ENCODE measurements at places on chromosomes 1 and 21.
A peak's percentile ranks its signal among the peaks of the same experiment; 100 is the strongest.

DNA sequence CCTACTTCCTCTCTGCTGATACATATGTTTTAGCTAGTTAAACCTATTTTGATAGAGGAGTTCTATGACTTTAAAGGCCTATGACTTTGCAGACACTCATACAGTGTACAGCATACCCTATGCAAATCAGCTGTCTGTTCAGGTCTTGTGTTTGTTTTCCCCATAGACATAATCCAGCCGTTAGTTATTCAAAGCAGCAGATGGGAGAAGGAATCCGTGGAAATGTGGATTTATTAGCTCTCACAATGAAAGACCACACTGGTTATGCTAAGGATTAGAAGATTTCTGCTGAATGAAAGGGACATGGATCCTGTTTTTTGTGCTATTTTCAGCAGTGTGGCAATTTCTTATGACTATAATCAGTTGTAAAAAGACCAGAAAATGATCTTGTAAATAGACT is 59.8 kb downstream of the MAST2 start:
- DNase-seq = no peak

- no peak for DNase-seq
Measured at GRCh38 chr1:18954270-18955071, 2.0 kb downstream of the IFFO2 start.

DNA sequence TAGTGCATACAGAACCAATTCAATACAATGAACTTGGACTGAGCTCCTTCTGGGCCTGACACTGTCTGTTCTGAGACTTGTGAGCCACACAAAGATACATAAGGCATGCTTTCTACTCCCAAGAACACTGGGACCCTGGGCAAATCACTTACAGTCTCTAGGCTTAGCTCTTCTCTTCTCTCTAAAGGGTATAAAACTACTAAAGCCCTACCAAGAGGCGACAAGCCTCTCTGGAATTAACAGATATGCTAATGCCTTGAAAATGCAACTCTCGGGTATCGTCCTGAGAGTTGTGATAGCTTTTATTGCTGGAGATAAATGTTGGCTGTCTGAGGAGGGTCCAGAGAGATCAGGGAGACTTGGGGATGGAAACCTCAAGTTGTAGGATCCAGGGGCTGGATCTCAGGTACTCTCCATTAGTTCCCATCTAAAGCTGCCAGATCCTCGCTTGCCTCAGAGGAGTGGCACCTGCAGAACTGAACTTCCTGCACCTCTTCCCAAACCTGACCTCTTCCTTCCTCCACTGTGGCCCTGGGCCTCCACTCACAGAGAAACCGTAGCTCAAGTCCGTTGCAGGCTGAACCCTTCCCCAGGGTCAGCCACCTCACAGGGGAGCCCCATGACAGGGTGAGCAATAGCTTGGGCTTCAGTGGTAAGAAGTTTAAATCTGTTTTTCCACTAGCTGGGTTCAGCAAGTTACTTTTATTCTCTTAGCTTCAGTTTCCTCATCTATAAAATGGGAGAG is 11.5 kb upstream of the CFAP45 start:
- no peak for DNase-seq

GRCh38 chr1:15431571-15431948 is 6.7 kb upstream of the CTRC start:
- no peak for DNase-seq

DNA sequence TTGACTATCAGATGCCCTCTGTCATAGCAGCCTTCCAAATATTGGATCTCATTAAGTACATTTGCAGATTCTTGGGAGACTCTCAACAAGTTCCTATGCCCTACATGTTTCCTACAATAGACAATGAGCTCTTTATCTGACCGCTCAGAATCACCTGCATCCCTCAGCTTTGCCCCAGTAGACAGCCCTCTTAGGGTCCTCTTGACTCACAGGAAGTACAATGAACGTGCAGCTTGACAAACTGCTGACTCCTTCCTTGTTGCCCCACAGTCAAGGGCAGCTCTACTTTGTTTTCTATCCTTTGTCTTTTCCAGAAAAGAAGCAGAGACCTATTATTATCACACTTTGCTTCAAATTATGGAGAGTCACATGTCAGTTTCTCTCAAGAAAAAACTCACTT is 27.6 kb downstream of the SLC44A5 start:
- no peak for DNase-seq

DNA sequence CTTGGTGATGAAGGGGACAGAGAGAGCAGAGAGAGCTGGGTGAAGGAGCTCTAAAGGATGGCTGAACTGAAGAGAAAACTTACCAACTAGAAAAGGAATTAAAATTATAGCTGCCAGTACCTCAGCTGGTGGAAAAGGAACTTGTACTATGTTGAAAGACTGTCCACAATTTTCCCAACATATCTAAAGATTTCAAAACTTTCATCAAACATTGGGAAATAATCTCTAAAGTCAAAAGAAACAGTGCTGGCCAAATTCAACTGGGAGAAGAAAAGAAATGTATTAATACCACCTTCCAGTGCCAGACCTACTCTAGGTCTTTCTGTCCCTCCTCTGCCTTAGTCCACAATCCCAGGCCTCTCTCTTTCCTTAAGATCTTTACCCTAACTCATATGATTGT is 6.1 kb downstream of the SMG5 start:
- no peak for DNase-seq

DNA sequence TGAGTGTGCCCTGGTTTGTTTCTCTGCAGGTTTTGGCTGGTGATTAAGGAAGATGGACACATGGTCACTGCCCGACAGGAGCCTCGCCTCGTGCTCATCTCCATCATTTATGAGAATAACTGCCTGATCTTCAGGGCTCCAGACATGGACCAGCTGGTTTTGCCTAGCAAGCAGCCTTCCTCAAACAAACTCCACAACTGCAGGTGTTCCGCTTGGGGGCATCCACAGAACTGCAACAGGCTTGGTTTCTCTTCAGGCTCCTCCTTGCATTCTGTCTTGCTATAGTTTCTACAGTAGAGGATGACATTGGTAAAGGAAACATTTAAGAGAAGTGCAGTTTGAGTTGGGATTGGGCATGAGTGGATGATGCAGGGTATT is 6.8 kb downstream of the MTARC2 start:
- DNase-seq = no peak

DNA sequence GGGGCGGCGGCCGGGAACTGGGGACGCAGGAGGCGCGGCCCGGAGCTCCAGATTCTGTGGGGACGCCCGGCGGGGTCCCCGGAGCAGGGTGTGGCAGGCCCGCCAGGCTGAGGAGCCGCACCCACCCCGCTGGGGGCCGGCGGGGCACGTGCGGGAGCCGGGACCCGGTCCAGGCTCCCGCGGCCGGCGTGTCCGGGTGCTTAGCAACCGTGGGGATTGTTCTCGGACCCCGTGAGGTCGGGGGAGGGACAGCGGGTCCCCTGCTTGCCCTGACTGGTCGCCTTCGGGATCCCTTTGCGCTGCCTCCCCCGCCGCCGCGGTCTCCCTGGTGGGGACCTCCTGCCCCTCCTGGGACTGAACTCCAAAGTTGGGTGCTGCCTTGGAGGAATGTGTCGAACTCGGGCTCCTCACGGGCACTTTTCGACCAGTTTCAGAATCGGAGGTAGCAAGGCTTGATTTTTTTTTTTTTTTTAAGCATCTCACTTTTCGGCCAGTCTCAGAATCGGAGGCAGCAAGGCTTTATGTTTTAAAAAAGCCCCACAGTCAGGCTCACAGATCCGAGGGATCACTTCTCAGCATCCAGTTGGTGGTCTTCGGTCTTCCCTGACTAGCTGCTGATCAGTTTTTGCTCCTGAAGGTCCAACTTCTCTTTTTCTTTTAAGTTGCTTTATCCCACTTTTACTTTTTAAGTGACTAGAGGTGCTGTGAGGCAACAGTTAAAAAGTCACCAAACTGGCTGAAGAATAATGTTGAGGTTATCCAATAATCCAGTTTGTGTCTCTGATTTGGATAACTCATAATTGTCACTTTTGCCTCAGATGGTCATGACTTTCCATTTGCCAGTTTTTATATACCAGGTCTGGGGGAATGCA is 648 bp downstream of the FAM76A start:
- DNase-seq = peak; percentile 29

DNA sequence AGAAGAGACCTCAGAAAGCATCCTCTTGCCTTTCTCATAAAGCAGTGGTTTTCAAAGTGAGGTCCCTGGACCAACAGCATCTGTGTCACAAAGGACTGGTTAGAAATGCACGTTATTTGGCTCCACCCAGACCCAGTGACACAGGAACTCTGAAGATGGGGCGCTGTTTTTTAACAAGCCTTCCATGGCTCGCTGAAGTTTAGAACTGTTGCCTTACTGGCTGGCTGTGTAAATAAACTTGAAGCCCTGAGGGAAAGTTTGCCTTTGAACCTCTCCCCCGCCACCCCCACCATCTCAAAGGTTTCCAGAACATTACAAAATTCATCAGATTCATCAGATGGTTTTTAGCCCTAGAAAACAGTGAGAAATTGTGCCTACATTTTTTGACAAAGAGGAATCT is 21.8 kb upstream of the IKBKE start:
- DNase-seq = no peak

- no peak for DNase-seq
Measured at GRCh38 chr1:38777464-38777957, 82.1 kb downstream of the RRAGC start.

DNA sequence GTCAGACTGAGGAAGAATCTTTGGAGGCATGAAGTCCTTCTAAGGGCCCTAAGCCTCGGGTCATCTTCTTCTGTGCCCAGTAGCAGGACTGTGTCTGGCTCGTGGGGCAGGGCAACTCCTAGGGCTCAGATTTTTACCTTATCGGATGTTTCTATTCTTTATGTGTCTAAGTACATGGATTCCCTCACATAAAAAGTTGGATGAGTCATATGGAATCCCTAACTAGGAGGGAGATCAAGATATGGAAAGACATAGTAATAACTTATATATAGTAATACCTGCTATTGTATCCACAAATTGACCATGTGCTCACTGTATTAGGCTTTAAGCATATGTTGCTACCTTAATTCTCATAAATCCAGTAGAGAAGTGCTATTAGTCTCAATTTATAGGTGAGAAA is 364.5 kb upstream of the CAMK1G start:
- no peak for DNase-seq

DNA sequence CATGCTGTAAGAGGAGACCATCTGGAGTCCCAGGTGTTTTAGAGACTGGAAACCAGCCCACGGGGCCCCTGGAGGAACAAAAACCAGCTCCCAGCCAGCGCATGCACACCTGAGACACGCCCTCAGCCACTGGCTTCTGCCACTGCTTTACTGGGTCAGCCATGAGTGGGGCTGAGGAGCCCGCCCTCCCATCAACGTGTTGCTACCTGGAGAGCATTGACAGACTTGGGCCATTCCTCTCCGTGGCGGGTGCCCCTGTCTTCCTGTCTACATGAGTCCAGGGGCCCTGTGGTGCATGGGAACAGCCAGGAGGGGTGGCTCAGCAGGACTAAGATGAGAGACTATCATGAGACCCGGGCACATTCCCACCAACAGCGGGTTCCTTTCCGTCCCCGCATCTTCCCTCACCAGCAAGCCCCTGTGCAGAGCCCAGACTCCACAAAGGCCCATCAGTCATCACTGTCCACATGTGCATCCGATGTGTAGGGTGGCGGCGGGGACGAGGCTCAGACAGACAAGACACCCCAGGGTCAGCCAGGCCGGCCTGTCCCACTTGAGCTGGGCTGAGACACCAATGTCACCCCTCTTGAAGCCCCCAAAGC is 45.4 kb upstream of the POFUT2 start:
- DNase-seq = no peak

GRCh38 chr1:56303805-56304204 is 275.6 kb downstream of the PLPP3 start:
- no peak for DNase-seq

GRCh38 chr1:17594690-17595601 is 55.4 kb downstream of the ARHGEF10L start:
- no peak for DNase-seq

GRCh38 chr1:73947009-73947408 is 251.0 kb downstream of the LRRIQ3 start:
- no peak for DNase-seq

DNA sequence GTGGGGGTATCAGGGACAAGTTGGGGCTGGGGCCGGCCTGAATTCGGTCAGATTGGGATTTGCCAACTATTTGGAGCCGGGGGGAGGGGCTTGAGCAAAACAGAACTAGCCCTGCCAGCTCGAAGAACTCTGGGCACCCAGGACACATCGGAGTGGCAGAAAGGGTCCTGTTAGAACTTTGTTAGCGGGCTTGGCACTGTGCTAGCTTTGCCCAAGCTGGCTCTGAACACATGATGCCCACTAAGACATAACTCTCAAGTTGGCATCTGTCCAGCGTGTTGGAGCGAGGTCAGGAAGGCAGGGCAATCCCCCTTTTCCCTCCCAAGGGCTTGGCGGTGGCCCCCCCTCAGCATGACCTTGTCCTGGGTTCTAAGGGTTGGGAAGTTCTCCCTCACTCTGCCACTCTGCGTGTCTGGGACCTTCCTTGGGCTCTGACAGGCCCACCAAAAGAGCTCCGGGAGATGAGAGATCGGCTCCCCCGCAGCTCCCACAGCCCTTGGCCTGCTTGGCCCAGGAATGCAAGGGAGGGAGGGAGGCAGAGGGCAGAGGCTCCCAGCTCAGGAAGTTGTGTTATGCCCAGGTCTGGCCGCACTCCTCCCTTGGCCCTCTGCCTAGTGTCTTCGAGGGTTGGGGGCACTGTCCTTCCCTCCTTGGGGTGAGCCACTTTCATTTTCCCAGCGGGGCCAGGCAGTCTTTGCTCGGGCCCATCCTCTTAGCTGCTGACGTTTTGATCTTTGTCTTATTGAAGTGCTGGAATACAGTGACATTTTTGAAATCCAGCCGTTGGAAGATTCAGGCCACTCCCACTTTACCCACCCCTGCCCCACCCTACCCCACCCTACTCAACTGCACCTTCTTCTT is 1.2 kb downstream of the LMNA start:
- peak; percentile 62 for DNase-seq

DNA sequence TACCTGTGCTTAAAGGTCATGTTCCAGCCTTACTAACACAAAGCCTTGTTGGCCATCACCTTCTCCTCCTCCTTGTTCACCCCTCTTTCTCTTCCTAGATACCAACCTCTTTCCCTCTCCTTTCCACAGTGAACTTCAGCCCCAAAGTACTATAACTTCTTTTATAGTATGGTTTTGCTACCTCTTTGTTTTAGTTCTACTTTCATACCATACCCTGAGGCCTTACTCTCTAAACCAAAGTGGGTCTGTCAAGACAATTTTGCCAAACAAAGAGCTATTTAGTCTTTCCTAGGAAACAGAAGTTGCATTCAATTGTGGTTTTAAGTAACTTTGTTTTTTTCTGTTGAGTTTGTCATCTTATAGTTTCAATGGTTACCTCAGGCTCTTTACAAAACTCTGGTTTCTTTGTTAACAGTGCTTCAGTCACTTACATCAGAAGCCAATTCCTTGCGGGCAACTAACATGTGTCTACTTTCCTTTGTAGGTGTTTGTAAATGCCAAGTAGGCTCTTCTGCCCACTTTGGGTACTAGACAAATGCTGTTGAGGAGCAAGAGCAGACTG is 623.9 kb upstream of the PKN2 start:
- no peak for DNase-seq

DNA sequence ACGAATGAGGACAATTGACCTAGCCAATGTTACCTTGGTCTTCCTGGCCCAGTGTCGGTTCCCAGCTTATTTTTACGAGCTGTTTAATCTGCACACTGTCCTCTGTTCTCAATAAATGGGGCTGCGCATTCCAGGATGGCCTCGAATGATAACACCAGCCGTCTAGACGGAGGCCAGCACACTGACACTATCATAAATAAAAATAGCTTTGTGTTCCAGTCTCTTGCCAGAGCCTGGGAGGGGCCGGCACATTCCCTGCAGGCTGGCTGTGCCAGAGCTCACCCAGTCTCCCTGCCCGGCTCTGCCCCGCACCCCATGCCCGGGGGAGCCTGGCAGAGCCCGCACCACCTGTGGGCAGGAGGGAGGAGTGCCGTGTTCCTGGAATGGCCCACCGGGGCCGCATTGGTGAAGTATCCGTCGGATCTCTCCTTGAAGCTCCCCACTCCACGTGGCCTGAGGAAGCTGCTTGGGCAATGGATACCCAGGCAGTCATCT is 92.1 kb downstream of the SPSB1 start:
- DNase-seq = peak; percentile 72
